ENCODE measurements at places on chromosomes 3 and 15. TPM values are rescaled to one million over a fixed set of nuclear protein-coding genes. Genes with fewer than 3 reads are reported as not detected.

DNA sequence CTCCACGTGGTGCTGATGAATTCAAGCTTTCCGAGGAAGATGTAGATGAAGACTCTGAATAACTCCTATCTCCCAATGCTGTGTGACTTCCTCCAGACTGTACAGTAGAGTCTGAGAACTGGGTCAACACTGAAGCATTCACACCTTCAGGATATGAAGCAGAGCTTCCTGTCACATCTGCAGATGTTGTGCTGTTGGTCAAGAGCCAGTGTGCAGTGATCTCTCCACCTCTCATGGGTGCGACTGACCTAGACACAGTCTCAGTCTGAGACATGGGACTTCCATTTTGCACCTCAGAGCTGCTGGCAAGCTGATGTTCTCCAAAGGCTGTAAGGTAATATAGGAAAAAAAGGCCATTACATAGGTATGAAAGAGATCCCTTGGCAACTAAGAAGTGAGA lies 36.5 kb downstream of the HEG1 start:
- no peak overlapping the region for H3K27ac ChIP-seq
- H3K4me1 ChIP-seq, result no peaks in the 10 kb centered on the region
- no peak overlapping the region for H3K4me3 ChIP-seq
- H3K27me3 ChIP-seq, result no peaks in the 10 kb centered on the region
- no peak for DNase-seq
- no peaks in the 10 kb centered on the region for H3K36me3 ChIP-seq

GRCh38 chr3:153892126-153892525 lies 229.1 kb upstream of the ARHGEF26 start:
- no peaks in the 10 kb centered on the region for H3K36me3 ChIP-seq
- no peak overlapping the region for H3K27ac ChIP-seq
- H3K4me3 ChIP-seq, result no peak overlapping the region
- DNase-seq, result no peak

DNA sequence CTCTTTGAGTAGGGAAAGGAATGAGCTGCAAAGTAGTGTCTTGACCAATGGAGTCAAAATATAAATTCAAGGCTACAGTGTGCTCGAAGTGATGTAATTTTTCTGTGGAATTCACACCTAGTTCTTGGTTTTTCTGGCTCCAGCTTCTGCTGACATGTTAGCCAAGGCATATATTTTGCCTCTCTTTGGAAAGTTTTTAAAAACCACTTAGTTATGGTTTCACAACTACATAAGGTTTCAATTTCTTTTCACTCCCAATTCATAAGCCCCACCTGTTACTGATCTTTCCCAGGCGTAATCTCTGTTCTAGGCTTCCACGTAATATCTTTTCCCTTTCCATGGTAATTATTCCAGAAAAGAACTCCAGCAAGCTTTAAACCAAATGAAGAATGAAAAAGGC lies 46.9 kb downstream of the GADL1 start:
- no peaks in the 10 kb centered on the region for H3K36me3 ChIP-seq
- DNase-seq, result no peak
- H3K4me1 ChIP-seq, result no peaks in the 10 kb centered on the region
- H3K4me3 ChIP-seq, result no peak overlapping the region
- H3K27me3 ChIP-seq, result no peaks in the 10 kb centered on the region
- no peak overlapping the region for H3K27ac ChIP-seq

The SAMMSON gene
- total RNA-seq, result not detected

The ARGFX gene
- total RNA-seq, result not detected
